ENCODE measurements at places on chromosomes 6 and 20. TPM values are rescaled to one million over a fixed set of nuclear protein-coding genes. Genes with fewer than 3 reads are reported as not detected.

GRCh38 chr6:2450546-2450945 lies 205.1 kb upstream of the GMDS start:
- no peak for DNase-seq

DNA sequence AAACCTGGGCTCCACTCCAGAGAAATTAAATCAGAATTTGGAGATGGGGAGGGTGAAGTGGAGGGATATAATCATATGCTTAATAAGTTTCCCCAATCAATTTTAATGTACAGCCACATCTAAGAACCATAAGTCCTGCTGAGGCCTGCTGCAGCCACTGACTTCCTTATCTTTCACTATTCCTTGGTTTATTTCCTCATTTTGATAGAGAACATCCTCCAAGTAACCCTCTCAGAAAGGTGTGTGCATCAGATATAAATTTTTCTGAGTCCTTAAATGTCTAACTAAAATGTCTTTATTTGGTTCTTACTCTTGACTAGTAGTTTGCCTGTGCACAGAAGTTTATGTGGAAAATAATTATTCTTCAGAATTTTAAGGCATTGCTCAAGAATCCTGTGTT lies 23.7 kb upstream of the SIRT5 start:
- DNase-seq = no peak

GRCh38 chr6:15458021-15458459 lies 204.8 kb downstream of the DTNBP1 start:
- DNase-seq = no peak

DNA sequence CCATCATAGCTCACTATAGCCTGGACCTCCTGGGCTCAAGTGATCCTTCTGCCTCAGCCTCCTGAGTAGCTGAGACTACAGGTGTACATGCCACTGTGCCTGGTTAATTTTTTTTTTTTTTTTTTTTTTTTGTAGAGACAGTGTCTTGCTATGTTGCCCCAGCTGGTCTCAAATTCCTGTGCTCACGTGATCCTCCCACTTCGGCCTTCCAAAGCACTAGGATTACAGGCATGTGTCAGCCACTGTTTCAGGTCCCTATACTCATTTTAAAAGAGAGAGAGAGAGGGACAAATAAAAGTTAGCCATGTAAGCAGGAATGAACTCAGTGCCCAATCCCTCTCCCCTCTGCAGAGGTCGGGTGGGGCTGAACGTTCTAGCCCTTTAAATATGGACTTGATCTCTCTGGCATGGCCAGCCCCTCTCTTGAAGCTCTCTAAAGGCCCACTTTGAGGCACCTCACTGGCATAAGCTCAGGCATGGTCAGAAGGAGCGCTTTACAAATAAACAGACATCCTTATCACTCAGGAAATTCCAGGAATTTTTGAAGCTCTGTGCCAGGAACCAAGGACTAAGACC lies 9.0 kb upstream of the SERPINB1 start:
- DNase-seq = no peak

The GABRR1 gene
- not detected for total RNA-seq

DNA sequence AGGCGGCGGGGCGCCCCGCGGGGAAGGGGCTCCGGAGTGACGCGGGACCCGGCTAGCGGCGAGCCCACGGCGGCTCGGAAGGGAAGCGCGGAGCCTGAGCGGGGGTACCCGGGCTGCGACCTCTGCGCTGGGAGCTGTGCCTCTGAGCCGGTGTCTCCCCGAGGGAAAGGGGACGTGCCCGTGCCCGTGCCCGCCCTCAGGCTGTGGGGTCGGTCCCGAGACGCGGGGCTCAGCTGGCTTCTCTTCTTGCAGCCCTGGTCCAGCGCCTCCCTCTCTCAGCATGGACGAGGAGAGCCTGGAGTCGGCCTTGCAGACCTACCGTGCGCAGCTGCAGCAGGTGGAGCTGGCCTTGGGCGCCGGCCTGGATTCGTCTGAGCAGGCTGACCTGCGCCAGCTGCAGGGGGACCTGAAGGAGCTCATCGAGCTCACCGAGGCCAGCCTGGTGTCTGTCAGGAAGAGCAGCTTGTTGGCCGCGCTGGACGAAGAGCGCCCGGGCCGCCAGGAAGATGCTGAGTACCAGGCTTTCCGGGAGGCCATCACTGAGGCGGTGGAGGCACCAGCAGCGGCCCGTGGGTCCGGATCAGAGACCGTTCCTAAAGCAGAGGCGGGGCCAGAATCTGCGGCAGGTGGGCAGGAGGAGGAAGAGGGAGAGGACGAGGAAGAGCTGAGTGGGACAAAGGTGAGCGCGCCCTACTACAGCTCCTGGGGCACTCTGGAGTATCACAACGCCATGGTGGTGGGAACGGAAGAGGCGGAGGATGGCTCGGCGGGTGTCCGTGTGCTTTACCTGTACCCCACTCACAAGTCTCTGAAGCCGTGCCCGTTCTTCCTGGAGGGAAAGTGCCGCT lies 686 bp downstream of the ZGPAT start:
- DNase-seq = peak; percentile 43

- DNase-seq = peak; percentile 66
Measured at GRCh38 chr6:122495612-122496011, 24.0 kb upstream of the SERINC1 start.

- no peak for DNase-seq
Measured at GRCh38 chr6:3013486-3013885, 13.8 kb downstream of the NQO2 start.

The WFDC12 gene
- not detected for total RNA-seq

GRCh38 chr20:2688041-2688591 lies 4.5 kb upstream of the EBF4 start:
- peak; percentile 89 for DNase-seq

GRCh38 chr6:52746213-52746612 lies 17.1 kb downstream of the GSTA2 start:
- no peak for DNase-seq

DNA sequence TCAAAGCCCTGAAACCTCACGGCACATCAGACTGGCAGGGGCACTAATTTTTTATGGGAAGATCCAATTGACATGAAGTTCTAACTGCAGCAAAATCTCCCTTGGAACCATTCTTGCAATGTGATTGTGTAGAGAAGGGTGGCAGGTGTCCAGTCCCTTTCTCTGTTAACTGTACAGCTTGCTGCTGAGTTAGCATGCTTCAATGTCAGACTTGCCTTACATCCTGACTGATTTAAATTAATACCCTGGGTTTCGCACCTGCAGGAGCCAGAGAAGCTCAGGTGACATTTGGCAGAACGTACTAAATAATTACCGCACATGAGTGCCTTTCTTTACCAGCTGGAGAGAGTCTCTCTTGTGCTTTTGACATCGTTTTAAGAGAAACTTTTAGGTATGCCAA lies 123.0 kb downstream of the DOK5 start:
- DNase-seq = no peak

DNA sequence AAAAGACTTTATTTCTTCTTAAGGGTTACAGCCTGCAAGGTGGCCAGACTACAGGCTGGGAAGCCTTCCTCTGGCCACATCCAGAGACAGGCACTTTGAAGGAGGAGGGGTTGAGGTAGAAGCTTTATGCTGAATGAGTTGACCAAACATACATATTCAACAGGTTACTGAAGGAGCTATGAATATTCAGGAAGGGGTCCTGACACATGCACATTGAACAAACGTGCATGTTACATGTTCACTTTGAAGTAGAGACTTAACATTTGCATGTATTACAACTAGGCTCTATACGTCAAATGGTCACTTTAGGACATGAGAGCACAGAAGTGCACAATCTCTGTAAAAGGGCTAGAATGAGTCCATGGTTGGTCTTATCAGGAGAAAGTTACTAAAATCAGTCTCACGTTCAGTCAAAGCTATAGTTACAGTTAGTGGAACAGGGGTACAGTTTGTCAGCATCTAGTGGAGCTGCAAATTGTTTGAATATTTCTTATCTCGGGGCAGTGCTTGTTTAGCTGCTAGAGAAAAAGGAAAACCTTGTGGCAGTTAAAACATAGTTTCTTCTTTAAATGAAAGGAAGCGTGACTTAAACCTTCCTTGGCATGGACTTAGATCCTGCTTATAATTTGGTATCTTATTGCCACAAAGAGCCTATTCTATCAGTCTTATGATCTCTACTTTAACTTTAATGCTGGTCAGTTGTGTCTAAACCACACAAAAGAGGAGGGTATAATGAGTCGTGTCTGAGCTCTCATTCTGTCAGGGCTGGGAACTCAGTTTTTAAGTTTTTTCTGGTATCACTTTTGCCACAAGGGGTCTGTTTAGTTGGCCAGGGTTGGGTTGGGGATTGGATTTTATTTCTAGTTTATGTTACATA lies 4.6 kb upstream of the ZSCAN9 start:
- no peak for DNase-seq

GRCh38 chr20:62275219-62275618 lies 27.6 kb upstream of the ADRM1 start:
- no peak for DNase-seq

The RNF39 gene
- total RNA-seq = not detected

The STX11 gene
- total RNA-seq = 29.0 TPM

GRCh38 chr20:43766385-43766784 lies 39.6 kb upstream of the GTSF1L start:
- no peak for DNase-seq

The CCDC170 gene
- not detected for total RNA-seq
